ENCODE measurements at places on chromosomes 5 and 9. TPM values are rescaled to one million over a fixed set of nuclear protein-coding genes. Genes with fewer than 3 reads are reported as not detected.

Gene SLC44A1
- total RNA-seq, result 30.4 TPM

Gene TLX3
- total RNA-seq, result not detected

Gene OLFM1
- not detected for total RNA-seq

Gene P4HA2
- 16.5 TPM for total RNA-seq

Gene PCDHB14
- 0.40 TPM for total RNA-seq

Gene FANCC
- 7.4 TPM for total RNA-seq

Gene C9orf153
- not detected for total RNA-seq

Gene COL23A1
- total RNA-seq, result not detected

GRCh38 chr9:88776717-88777497, 214.4 kb upstream of the S1PR3 start:
- DNase-seq, result peak; percentile 15

DNA sequence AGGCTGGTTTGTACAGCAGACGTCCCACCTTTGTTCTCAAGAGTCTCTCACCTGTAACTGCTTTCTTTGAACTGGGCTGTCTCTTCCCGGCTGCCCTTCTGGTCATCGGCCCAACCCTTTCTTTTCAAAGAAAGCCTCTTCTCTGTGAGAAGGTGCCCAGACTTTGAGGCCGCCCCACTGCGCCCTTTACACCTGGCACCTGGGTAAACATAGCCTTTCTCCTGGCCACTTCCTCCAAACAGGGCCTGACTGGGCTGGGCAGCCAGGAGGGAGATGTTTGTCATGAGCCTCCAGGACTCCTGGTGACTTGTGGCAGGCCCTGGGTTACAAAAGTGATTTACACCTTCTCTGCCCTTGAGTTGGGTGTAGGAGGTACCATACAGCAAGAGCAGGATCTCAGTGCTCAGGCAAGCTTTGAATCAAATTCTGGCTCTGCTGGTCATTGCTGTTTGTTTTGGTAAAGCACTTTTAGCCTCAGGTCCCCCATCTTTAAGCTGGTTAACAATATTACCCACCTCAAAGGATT, 127.2 kb upstream of the CXCL14 start:
- no peak for DNase-seq

DNA sequence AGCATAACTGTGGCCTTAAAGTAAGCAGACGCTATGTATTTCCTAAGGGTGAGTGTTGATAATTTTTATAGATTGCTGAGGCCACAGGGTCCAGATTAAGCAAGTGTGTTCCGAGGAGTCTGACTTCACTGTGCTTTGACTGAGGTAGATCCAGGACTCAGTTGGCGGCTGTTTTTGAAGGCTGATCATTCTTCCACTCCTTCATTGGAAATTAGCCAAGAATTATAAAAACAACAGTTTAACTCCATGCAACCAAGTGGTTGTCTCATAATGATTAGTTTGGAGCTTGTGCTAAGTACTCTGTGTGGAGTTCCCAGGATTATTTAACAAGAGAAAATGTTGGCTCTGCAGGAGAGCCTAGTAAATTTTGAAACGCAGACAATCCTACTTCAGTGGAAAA, 19.1 kb downstream of the IQGAP2 start:
- no peak for DNase-seq

- DNase-seq, result peak; percentile 93
Observed at GRCh38 chr5:55601204-55601618, 66.4 kb upstream of the PLPP1 start.

GRCh38 chr5:175472378-175472777, 6.0 kb upstream of the SFXN1 start:
- DNase-seq, result no peak

DNA sequence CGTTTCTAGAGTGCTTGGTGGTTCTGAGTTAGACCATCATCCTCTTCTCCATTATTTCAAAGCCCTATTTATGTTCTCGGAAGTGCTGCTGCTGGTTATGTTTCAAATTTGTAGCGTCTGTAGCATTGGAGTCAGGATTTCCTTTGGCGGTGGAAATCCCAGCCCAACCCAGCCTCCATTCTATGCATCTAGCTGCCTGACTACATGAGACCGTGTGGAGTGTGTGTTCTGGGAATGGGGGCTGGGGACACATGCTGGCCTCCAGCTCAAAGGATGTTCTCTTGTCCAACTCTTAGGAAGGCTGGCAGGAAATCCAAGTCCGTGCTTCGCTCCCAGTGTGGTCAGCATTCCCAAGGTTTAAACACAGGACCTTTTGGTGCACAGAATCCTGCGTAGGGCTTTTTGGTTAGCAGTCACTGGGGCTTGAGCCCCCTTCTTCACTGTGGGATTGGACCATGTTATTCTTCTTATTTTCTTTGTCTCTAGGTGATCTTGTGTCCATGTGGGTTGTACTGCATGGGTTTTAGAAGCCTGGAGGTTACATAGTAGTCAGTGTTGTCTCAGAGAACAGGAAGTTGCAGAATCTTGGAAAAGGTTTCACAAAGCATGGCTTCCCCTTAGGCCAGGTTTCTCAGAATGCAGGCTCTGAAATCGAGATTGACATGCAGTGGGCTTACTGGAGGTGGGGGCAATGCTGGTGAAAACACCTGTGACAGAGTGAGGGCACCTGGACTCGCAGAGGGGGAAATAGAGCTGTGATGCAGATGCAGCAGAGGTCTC, 132.2 kb downstream of the ARHGAP26 start:
- no peak for DNase-seq

GRCh38 chr9:88971131-88971960, 19.9 kb upstream of the S1PR3 start:
- no peak for DNase-seq

DNA sequence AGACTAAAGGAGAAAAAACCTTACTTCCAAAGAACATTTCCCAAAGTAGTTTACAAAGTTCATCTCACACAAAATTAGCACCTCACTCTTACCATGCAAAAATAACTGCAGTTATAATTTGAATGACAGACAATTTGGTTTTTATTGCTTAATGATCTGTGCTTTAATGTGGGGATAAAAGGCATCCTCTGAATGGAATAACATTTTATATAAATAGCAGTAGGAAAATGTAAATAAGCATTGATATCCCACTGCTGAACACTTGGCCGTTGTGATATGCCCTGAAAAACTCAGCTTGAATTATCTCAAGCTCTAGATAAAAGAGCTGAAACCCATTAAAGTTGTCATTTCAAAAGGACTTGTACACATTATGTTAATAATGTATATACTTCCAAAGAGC, 93.2 kb downstream of the OSMR start:
- DNase-seq, result no peak

GRCh38 chr9:91896513-91897121, 53.4 kb downstream of the ROR2 start:
- DNase-seq, result no peak

DNA sequence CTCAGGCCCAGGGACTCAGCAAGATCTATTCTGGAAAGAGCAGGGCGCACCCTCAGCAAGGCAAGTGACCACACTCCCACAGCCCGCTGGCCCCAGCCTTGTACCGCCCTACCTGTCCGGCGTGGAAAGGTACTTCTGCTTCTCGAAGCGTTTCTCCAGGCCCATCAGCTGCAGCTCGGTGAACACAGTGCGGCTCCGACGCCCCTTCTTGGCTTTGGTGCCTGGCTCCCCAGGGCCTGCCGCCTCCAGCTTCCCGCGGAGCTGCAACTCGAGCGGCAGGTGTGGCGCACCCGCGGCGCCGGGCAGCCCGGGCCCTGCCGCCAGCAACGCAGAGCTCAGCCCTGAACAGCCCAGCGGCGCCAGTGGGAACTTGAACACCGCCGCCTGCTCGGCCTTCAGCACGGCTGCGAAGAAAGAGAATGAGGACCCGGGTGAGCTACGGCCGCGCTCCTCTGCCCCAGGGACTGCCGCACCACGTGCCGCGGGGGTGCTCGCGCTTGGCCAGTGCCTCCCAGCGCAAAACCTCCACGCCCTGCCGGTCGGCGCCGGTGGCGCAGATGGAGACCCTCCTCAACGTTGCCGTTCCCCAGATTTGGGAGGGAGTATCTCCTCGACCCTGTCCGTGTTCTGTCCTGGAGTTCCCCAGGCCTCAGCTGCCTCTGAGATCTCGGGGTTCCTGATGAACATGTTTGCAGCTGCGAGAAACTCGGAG, 2.2 kb downstream of the BARX1 start:
- DNase-seq, result no peak

DNA sequence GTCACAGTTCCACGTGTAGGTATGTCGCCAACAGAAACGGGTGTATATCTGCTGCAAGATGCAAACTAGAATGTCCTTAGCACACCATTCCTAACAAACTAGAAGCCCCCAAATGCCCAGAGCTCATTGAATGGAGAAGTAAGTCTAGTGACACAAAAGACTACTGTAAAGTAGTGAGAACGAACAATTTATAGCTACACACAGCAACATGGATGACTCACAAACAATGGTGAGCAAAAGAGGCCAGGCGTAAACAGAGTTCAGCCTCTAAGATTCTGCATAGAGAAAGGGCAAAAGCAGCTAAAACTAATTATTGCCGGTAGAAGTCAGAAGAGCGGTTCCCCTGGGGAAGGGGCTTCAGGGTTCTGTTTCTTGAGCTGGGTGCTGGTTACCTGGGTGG, 74.7 kb downstream of the AMBP start:
- no peak for DNase-seq

GRCh38 chr5:61010467-61011454, 65.8 kb downstream of the NDUFAF2 start:
- DNase-seq, result peak; percentile 8

DNA sequence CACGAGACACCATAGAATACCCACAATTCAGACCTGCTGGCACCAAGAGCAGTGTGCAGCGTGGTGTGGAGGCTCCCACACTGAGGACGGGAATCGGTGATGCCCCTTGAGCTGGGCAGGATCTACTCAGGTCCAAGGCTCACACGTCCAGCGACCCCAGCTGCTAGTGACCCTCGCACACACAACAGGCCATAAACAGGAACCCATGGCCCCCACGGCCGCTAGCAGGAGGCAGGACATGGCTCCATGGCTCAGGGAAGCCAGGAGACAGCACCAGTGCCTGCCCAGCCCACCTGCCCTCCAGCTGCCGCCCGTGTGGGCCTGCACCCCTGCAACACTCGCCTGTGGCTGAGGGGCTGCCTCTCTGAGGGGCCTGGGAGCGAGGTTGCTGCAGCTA, 43.4 kb upstream of the SLC9A3 start:
- no peak for DNase-seq

GRCh38 chr9:115972843-115973595, 180.6 kb upstream of the PAPPA start:
- DNase-seq, result peak; percentile 32

- DNase-seq, result no peak
Observed at GRCh38 chr5:147332658-147333057, 97.8 kb downstream of the STK32A start.

GRCh38 chr5:108655750-108656450, 91.8 kb upstream of the FER start:
- DNase-seq, result no peak

GRCh38 chr5:97455996-97456395, 272.9 kb upstream of the RIOK2 start:
- DNase-seq, result no peak

- DNase-seq, result no peak
Observed at GRCh38 chr5:9655641-9656040, 25.5 kb upstream of the TAS2R1 start.

DNA sequence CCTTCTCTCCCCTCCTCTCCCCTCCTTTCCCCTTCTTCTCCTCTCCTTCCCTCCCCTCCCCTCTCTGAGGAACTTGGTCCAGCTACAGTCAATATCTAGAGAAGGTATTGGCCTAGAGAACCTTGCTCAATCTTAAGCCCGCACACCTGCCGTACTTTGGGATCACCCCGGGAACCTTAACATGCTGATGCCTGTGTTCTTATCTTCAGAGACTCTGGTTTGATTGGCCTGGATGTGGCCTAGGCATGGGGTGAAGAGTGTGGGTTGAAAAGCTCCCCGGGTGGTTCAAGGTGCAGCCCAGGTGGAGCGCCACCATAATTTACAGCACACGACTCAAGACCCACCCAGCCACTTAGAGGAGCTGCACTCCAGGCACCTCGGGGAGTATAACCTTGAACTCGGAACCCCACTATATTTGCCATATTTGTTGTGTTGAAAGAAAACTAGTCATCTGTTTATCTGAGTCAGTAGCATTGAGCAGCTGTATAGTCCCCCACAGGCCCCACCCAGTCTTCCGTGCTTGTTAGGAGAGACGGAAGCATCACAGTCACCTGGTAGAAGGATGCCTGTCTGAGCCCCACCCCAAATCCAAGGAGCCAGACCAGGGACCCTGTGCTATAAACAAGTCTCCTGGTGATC, 14.4 kb upstream of the PHF19 start:
- no peak for DNase-seq

DNA sequence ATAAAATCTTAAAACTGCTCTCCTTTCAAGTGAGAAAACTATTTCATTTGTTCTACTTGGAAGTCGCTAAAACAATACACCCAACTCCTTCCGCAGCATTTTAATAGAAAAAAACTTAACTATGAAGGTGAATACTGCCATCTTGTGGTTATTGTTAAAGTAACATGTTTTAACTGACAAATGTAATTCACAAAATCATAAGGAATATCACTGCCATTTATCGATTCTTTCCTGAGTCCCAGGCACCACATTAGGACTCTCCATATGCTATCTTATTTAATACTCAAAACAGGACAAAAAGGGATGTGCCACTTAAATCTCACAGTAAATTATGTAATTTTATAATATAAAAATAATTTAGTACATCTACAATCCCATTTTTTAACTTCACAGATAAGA, 130.5 kb upstream of the ITGA1 start:
- DNase-seq, result peak; percentile 18

DNA sequence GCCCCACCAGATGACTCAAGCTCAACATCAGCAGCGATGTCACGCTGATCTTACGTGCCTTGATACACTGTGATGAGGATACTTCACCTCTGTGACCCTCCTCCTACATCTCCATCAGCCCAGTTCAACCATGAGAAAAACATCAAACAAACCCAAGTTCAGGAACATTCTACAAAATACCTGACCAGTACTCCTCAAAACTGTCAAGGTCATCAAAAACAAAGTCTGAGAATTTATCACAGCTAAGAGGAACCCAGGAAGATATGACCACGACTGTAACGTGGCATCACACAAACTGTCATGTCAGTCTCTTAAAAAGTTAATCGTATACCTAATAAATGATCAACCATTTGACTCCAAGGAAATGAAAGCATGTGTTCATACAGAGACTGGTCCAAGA, 90.8 kb downstream of the COL23A1 start:
- DNase-seq, result no peak

GRCh38 chr5:172550996-172551395, 90.1 kb upstream of the NEURL1B start:
- DNase-seq, result no peak

DNA sequence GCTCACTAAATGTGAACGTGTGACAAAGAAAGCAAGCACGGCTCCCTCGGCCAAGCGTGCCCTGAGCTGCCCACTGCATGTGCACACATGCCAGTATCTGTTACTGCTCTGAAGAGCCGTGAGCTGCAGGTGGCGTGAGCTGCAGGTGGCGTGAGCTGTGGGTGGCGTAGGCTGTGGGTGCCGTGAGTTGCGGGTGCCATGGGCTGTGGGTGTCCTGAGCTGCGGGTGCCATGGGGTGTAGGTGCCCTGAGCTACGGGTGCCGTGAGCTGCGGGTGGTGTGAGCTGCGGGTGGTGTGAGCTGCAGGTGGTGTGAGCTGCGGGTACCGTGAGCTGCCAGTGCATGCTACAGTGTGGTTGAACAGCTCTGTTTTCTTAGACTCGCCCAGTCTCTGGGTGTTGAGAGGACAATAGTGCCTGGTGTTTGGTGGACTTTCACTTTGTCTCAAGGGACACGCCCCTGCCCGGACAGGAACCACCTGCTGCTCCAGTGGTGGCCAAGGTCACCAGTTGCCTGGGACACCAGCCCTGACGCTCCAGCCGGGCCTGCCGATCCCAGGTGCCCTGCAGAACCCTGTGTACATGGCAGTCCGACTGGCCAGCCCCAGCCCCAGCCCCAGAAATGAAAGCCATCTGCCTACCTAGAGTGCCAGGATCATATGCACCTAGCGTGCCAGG, 6.7 kb downstream of the CCDC187 start:
- DNase-seq, result peak; percentile 89
